GM23338 (cell line): ENCODE measurements at places on chromosomes 11 and 22. TPM values are rescaled to one million over a fixed set of nuclear protein-coding genes. Genes with fewer than 3 reads are reported as not detected.
A peak's percentile ranks its signal among the peaks of the same experiment; 100 is the strongest.

DNA sequence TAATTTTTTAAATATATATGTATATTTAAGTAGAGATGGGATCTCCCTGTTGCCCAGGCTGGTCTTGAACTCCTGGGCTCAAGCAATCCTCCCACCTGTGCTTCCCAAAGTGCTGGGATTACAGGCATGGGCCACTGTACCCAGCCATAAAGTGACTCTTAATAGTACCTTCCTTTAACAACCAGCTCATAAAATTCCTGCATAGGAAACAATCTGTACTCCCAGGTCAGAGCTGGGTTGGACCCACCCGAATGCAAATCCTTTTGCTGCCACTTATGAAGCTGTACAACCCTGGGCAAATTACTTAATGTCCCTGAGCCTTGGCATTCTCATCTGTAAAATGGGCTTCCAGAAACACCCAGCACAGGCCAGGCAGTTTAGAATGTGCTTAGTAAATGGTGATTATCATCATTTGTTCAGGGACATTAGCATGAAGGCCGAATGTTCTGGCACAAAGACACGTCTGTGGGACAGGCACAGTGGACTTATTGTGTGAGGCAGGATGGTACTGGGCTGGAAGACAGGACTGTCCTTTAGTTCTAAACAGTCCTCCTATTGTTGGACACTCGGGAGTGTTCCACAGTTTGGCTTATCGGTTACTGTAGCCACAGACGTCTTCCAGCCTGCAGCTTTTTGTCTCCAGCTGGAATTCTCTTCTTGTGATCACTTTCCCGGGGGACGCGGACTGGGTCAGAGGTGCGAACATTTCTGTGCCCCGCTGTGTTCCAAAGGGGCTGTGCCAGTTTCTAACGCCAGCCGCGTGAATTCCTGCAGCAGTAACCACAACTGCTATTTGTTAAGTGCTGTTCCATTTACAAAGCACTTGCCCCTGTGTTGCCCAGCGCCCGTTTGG, 6.0 kb downstream of the PDXP start:
- peaks cover 5% of the 10 kb centered on the region; the same call in 1 of the 2 replicates for H3K4me1 ChIP-seq
- no peak for DNase-seq
- H3K27ac ChIP-seq = no peak overlapping the region

DNA sequence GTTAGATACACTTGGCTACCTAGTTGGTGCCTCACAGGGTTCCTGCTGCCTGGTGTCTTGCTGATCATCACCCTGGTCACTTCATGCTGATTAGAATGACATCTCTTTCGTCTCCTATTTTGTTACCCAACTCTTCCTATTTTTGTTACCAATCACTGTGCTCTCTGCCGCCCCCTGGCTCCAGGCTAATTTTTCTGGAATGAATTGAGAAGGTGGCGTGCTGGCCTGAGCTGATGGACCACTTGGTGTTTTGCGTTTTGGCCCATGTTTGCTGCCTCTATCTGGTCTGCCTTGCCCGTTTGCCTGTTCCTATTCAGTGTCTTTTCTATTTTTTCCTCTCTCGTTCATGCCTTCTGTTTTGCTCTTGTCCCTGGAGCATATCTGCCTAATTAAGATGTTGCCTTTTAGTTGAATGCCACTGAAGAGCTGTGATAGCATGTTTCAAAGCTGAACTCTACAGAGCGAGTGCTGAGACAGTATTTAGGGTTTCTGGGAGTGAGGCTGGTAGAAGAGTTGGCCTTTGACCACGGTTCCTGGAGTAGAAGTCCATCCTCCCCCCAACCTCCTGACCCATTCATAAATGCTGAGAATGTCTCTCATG, 5.9 kb upstream of the ATF4 start:
- DNase-seq = peak; percentile 81
- peaks cover 3% of the 10 kb centered on the region for H3K4me1 ChIP-seq
- no peak overlapping the region for H3K4me3 ChIP-seq
- no peak overlapping the region for H3K27ac ChIP-seq

- H3K27ac ChIP-seq = no peak overlapping the region
- no peaks in the 10 kb centered on the region for H3K36me3 ChIP-seq
- no peak overlapping the region for H3K4me3 ChIP-seq
- DNase-seq = no peak
Observed at GRCh38 chr11:128409476-128409875, 177.9 kb downstream of the ETS1 start.

The OR4A16 gene
- not detected in 2 replicates for total RNA-seq

- no peak overlapping the region for H3K27ac ChIP-seq
- H3K4me1 ChIP-seq = no peaks in the 10 kb centered on the region
- DNase-seq = no peak
- no peaks in the 10 kb centered on the region for H3K27me3 ChIP-seq
- no peaks in the 10 kb centered on the region for H3K36me3 ChIP-seq
- no peak overlapping the region for H3K4me3 ChIP-seq
Observed at GRCh38 chr22:36833073-36833472, 16.2 kb upstream of the PVALB start.

The USH1C gene
- 1.3 and 5.4 TPM in 2 replicates for total RNA-seq

The OR51E2 gene
- total RNA-seq = not detected in 2 replicates

The NCR3LG1 gene
- 1.5 and 1.9 TPM in 2 replicates for total RNA-seq

- no peak for DNase-seq
- no peaks in the 10 kb centered on the region for H3K27me3 ChIP-seq
- H3K27ac ChIP-seq = no peak overlapping the region
- H3K4me1 ChIP-seq = no peaks in the 10 kb centered on the region
Observed at GRCh38 chr22:27598792-27599191, 202.8 kb downstream of the MN1 start.

GRCh38 chr11:1840780-1841480, 2.1 kb downstream of the TNNI2 start:
- no peaks in the 10 kb centered on the region for H3K27me3 ChIP-seq
- no peak overlapping the region for H3K27ac ChIP-seq
- DNase-seq = no peak
- H3K4me1 ChIP-seq = no peaks in the 10 kb centered on the region
- no peaks in the 10 kb centered on the region for H3K36me3 ChIP-seq

GRCh38 chr11:76835036-76835435, 25.7 kb upstream of the ACER3 start:
- H3K4me3 ChIP-seq = no peak overlapping the region
- no peaks in the 10 kb centered on the region for H3K27me3 ChIP-seq
- 0 out of 2 replicates have a peak, but pooled peaks cover 5% of the 10 kb centered on the region for H3K4me1 ChIP-seq

The BCO2 gene
- total RNA-seq = 0.63 and 1.4 TPM in 2 replicates

- no peak overlapping the region for H3K27ac ChIP-seq
- H3K4me1 ChIP-seq = no peaks in the 10 kb centered on the region
- H3K36me3 ChIP-seq = no peaks in the 10 kb centered on the region
- no peak for DNase-seq
- H3K27me3 ChIP-seq = peaks cover 32% of the 10 kb centered on the region
Observed at GRCh38 chr11:19243143-19243542, 2.4 kb upstream of the E2F8 start.
